Non-pigmented ciliary epithelial cell (primary cell): ENCODE measurements at places on chromosomes 5 and 9.

- DNase-seq: no peak
Measured at GRCh38 chr5:18152671-18153070, 518.4 kb downstream of the TAF11L14 start.

DNA sequence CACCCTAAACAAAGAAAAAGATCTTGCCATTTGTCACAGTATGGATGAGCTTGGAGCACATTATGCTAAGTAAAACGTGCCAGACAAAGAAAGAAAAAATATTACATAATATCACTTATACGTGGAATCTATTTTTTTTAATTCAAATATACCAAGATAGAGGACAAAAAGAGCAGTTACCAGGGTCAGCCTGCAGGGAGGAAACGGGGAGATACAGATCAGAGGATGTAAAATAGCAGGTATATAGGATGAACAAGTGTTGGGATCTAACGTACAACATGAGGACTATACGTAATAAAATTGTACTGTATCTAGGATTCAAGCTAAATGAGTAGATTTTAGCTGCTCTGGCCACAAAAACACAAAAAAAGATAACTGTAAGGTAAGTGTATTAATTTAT is 247.5 kb downstream of the TMEM161B start:
- no peak for DNase-seq

- DNase-seq: no peak
Measured at GRCh38 chr5:149671544-149671943, 58.6 kb upstream of the PPARGC1B start.

DNA sequence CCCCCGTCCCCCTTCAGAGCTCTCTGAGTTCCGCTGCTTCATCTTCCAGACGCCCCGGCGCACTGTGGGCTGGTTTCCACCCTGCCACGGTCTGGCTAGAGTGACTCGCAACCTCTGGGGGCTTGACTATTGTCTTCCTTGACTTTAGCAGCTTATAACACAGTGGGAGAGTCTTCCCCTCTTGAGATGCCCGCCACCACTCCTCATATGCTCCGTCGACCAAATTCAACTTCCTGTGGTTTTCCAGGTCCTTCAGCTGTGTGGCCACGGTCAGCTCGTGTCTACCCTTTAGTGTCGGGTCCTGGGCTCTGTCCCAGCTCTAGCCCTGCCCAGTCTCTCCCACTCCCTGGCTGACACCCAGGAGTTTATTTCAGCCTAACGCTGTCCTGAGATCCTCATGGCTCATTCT is 28.2 kb upstream of the NCS1 start:
- no peak for DNase-seq

DNA sequence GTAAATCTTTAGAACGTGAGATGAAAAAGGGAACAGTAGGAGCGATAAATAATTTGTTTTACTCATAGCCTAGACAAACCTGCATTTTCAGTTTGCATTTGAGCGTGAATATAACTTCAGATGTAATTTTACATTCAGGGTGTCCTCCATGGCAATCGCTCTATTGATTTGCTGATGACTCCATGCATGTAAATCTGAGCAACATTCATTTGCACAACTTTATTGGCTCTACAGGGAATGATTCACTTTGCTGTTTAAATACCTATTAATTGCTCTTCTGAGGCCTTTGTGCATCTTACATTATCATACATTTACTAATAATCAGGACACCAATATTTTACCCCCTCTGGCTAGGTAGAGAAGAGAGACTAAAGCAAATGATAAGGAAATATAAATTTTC is 122.2 kb downstream of the EGFLAM start:
- DNase-seq: no peak

- peak; percentile 87 for DNase-seq
Measured at GRCh38 chr5:912280-913091, 19.8 kb downstream of the TRIP13 start.
